Naive thymus-derived CD8-positive, alpha-beta T cell (primary cell): ENCODE measurements at places on chromosomes 5 and 9. TPM values are rescaled to one million over a fixed set of nuclear protein-coding genes. Genes with fewer than 3 reads are reported as not detected.

GRCh38 chr9:87584326-87584725 lies 86.7 kb downstream of the DAPK1 start:
- H3K27me3 ChIP-seq, result no peaks in the 10 kb centered on the region
- no peak for DNase-seq
- no peaks in the 10 kb centered on the region for H3K4me1 ChIP-seq

GRCh38 chr5:112366987-112367386 lies 52.1 kb downstream of the EPB41L4A start:
- H3K27me3 ChIP-seq, result peaks cover 2% of the 10 kb centered on the region
- no peaks in the 10 kb centered on the region for H3K36me3 ChIP-seq
- H3K27ac ChIP-seq, result no peak overlapping the region
- H3K4me1 ChIP-seq, result no peaks in the 10 kb centered on the region
- no peak for DNase-seq
- H3K4me3 ChIP-seq, result no peak overlapping the region

DNA sequence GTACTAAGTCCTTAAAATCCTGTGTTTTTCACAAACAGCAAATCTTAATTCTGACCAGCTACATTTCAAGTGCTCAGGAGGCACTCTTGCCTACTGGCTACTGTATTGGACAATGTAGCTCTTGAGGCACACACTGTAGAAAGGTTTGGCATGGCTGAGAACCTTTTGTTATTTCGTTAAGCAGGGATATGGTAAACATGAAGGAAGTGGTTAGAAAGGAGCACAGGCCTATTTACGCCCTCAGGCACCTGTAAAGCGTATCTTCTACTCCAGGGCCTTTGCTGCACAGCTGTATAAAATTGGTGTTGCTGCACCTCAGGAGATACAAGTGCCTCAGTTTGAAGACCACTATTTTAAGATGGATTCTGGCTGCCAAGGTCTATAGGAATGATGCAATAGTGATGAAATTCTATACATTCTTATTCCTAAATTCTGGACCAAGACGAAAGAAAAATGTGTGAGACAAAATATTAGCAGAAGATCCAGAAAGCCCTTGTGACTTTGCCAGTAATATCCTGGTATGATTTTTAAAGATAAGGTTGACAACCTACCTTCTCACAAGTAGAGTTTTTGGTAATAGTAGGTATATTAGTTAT lies 9.3 kb upstream of the OTULIN start:
- H3K27me3 ChIP-seq, result no peaks in the 10 kb centered on the region
- DNase-seq, result no peak
- no peak overlapping the region for H3K4me3 ChIP-seq
- peaks cover 7% of the 10 kb centered on the region for H3K4me1 ChIP-seq
- no peak overlapping the region for H3K27ac ChIP-seq

- peaks cover 70% of the 10 kb centered on the region for H3K36me3 ChIP-seq
- H3K27me3 ChIP-seq, result no peaks in the 10 kb centered on the region
- H3K27ac ChIP-seq, result no peak overlapping the region
- no peaks in the 10 kb centered on the region for H3K4me1 ChIP-seq
- no peak for DNase-seq
These were observed 55.5 kb downstream of the APC start for GRCh38 chr5:112793201-112793600.

Gene IRX2
- total RNA-seq, result not detected

DNA sequence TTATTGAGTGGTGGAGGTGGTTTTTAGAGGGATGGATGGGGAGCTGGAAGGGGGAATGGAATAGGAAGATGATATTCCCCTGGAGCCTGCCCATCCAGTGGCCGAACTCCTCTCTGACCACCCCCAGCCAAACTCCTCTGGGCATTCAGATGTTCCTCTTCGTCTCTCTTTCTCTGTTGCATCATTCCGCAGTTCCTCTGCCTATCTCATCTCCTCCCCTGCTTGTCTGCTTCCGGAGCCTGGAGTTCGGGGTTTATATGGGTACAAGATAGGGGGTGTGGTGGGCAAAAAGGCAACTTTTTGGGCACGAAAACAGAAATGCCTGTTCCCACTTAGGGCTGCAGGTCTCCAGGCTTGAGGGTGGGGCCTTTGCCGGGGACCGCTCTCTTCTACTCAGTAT lies 12.2 kb upstream of the CDK5RAP2 start:
- DNase-seq, result no peak
- no peak overlapping the region for H3K4me3 ChIP-seq
- H3K27me3 ChIP-seq, result no peaks in the 10 kb centered on the region

Gene SPATA31A3
- not detected for total RNA-seq

GRCh38 chr9:26954050-26954508 lies 2.1 kb upstream of the IFT74 start:
- no peak overlapping the region for H3K4me3 ChIP-seq
- H3K27me3 ChIP-seq, result no peaks in the 10 kb centered on the region
- H3K36me3 ChIP-seq, result no peaks in the 10 kb centered on the region
- peaks cover 38% of the 10 kb centered on the region for H3K4me1 ChIP-seq

DNA sequence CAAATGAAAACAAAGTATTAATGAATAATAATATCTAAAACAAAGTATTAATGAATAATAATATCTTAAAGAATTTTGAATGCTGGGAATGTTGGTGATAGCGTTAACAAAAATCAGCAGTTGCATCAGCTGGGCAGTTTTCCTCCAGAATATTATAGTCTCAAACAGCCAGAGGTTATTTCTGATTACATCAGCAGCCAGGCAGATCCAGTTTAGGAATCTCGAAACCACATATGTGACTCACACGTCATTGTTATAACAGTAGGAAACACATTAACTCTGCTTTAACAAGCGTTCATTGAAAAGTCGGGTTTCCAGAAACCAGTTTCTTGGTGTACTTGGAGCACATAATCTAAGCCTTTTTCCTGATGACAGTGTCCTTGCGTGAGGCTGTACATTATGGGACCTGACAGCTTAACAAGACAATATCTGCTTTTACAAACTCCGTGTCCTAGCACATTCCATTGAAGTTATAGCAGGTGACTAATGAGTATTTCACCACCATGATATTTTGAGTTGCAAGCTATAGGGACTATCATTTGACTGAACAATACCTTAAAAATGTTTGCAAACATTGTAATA lies 559.5 kb upstream of the KLF4 start:
- no peak for DNase-seq
- no peaks in the 10 kb centered on the region for H3K4me1 ChIP-seq
- H3K36me3 ChIP-seq, result no peaks in the 10 kb centered on the region

GRCh38 chr5:165928971-165929370 lies 2362.5 kb upstream of the WWC1 start:
- DNase-seq, result no peak
- no peaks in the 10 kb centered on the region for H3K27me3 ChIP-seq
- no peak overlapping the region for H3K4me3 ChIP-seq
- no peaks in the 10 kb centered on the region for H3K4me1 ChIP-seq
- peaks cover 12% of the 10 kb centered on the region for H3K36me3 ChIP-seq
- H3K27ac ChIP-seq, result no peak overlapping the region

DNA sequence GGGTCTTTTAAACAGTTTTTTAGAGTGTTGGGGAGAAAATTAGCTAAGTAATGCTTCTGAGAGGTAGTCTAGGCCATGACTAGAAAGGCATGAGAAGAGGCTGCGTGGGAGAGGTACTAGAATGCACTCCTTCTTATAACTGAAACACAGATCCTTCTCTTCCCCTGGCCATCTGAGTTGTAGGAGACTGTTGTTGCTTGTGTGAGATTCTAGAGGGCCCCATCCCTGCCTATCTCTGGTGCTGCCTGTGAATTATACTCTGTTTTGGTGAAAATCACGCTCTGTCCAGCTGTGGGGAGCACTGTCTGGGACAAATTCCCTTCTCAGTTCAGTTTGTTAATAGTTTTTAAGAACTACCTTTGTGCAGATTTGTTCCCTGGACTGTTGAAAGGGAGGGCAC lies 37.5 kb downstream of the MAP1B start:
- H3K4me1 ChIP-seq, result no peaks in the 10 kb centered on the region
- H3K36me3 ChIP-seq, result no peaks in the 10 kb centered on the region
- no peak overlapping the region for H3K4me3 ChIP-seq
- H3K27me3 ChIP-seq, result peaks cover 10% of the 10 kb centered on the region

Gene EGFLAM
- total RNA-seq, result not detected

- no peak overlapping the region for H3K27ac ChIP-seq
- H3K27me3 ChIP-seq, result no peaks in the 10 kb centered on the region
- no peak for DNase-seq
- H3K4me1 ChIP-seq, result no peaks in the 10 kb centered on the region
- H3K4me3 ChIP-seq, result no peak overlapping the region
These were observed 57.6 kb downstream of the PRELID2 start for GRCh38 chr5:145777445-145778063.

GRCh38 chr5:168162464-168162863 lies 129.0 kb upstream of the WWC1 start:
- H3K27me3 ChIP-seq, result no peaks in the 10 kb centered on the region
- no peaks in the 10 kb centered on the region for H3K36me3 ChIP-seq
- H3K4me3 ChIP-seq, result no peak overlapping the region
- H3K27ac ChIP-seq, result no peak overlapping the region

DNA sequence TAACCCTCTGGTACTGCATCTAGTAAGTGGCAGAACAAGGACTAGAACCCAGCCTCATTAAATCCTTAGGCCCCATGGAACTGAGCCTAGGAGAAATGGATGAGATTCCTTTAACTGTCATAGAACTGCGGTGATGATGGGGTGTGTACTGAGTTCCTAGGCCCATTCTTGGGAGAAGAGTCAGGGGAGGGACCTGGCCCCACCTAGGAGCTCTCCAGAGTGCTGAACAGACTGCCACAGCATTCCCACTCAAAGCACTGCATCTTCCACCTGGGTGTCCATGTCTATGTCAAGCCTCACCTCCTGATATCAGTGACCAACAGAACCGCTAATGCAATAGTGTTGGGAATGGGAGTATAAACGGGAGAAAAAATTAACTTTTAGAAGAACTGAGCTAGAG lies 36.6 kb downstream of the TTLL11 start:
- H3K27me3 ChIP-seq, result no peaks in the 10 kb centered on the region
- H3K4me1 ChIP-seq, result peaks cover 15% of the 10 kb centered on the region
- DNase-seq, result no peak
- H3K4me3 ChIP-seq, result no peak overlapping the region

GRCh38 chr5:125870256-125870655 lies 553.0 kb upstream of the GRAMD2B start:
- no peaks in the 10 kb centered on the region for H3K27me3 ChIP-seq
- no peak for DNase-seq
- no peaks in the 10 kb centered on the region for H3K4me1 ChIP-seq
- no peaks in the 10 kb centered on the region for H3K36me3 ChIP-seq

GRCh38 chr9:88736136-88736637 lies 201.2 kb downstream of the NXNL2 start:
- H3K4me1 ChIP-seq, result no peaks in the 10 kb centered on the region
- no peak overlapping the region for H3K4me3 ChIP-seq
- DNase-seq, result no peak

DNA sequence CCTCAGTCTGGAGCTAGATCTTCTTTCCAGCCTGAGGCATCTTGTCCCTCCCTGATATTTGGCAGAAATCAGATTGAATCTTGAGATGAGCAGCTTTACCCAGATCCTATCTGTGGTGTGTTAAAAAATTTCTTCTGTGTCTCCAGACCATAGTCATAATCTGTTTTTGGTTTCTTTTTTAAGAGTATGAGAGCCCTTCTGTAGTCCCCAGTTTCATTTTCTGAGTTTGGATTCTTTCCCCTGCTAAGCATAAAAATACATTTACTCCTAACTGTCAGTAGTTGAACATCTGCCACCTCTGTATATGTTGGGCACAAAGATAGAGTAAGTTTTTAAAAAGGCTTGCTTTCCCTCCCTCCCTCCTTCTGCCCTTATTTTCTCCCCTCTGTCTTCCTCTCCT lies 137.7 kb downstream of the CNTLN start:
- H3K4me1 ChIP-seq, result no peaks in the 10 kb centered on the region
- no peaks in the 10 kb centered on the region for H3K27me3 ChIP-seq
- H3K27ac ChIP-seq, result no peak overlapping the region
- no peak for DNase-seq

DNA sequence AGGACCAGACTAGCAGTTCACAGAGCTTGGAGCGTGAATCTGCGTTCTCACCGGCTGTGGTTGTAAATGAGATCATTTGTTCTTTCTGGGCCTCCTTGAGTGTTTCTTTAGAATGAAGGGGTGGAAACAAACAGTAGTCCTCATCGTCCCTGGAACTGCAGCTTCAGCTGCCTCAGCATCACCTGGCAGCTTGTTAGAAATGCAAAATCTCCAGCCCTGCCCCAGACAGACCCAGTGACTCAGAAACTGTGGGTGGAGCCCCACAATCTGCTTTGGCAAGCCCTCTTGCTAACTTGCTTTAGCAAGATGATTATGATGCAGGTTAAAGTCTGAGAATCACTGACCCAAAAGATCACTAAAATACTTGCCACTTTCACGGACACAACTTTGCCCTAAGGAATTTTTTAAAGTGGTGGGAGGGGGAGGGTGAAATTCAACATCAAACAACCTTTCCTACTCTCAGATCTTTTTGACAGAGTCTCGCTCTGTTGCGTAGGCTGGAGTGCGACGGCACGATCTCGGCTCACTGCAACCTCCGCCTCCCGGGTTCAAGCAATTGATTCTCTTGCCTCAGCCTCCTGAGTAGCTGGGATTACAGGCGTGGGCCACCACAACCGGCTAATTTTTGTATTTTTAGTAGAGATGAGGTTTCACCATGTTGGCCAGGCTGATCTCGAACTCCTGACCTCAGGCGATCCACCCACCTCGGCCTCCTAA lies 86.0 kb downstream of the BRINP1 start:
- DNase-seq, result no peak
- peaks cover 42% of the 10 kb centered on the region for H3K27me3 ChIP-seq
- H3K4me3 ChIP-seq, result no peak overlapping the region
- no peaks in the 10 kb centered on the region for H3K4me1 ChIP-seq
- no peaks in the 10 kb centered on the region for H3K36me3 ChIP-seq
- H3K27ac ChIP-seq, result no peak overlapping the region

DNA sequence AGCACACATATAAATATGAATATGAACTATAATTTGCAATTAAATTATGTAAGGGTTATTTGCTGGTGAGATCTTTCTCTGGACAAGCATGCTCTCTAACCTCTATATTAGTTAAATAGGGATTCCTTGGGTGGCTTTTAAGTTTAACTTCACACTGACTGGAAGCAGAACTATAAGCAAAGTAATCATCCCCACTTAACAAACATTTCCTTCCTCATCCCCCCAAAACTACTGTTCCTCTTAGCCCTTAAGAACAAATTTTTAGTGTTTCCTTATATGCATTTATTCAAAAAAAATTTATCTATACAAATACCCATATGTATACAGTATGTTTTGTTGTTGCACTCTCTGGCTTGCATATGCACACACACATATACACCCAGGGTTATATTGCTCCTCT lies 512.1 kb upstream of the MEF2C start:
- no peaks in the 10 kb centered on the region for H3K27me3 ChIP-seq
- peaks cover 2% of the 10 kb centered on the region for H3K4me1 ChIP-seq
- no peak overlapping the region for H3K4me3 ChIP-seq
- no peak overlapping the region for H3K27ac ChIP-seq
- no peak for DNase-seq

DNA sequence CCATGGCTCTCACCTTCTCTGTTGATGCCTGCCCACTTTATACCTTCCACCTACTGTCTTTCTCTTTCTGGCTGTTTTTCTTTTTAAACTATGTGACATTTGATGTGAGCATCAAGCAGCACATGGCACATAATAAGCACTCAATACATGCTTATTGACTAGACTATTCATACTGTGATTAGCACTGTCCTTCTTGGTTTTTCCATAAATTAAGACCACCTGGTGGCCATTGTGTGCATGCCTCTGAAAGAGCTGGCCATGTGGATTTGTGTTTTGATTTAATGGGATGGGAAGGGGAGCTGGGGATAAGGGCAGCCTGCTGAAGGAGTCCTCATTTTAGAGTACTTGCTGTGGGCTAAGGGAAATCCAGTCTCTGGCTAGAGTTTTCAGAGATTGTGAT lies 79.4 kb downstream of the ARHGEF28 start:
- no peaks in the 10 kb centered on the region for H3K4me1 ChIP-seq
- H3K4me3 ChIP-seq, result no peak overlapping the region

GRCh38 chr5:1390861-1391600 lies 46.1 kb upstream of the CLPTM1L start:
- H3K27ac ChIP-seq, result no peak overlapping the region
- H3K4me3 ChIP-seq, result no peak overlapping the region

Gene ADAMTS16
- total RNA-seq, result not detected
